ENCODE measurements at places on chromosomes 5 and 9.

- no peak for DNase-seq
Observed at GRCh38 chr9:125529589-125530515, 177.2 kb downstream of the MAPKAP1 start.

- no peak for DNase-seq
Observed at GRCh38 chr9:131024978-131025868, 16.2 kb downstream of the LAMC3 start.

- peak; percentile 91 for DNase-seq
Observed at GRCh38 chr9:20558566-20559016, 63.7 kb downstream of the MLLT3 start.

DNA sequence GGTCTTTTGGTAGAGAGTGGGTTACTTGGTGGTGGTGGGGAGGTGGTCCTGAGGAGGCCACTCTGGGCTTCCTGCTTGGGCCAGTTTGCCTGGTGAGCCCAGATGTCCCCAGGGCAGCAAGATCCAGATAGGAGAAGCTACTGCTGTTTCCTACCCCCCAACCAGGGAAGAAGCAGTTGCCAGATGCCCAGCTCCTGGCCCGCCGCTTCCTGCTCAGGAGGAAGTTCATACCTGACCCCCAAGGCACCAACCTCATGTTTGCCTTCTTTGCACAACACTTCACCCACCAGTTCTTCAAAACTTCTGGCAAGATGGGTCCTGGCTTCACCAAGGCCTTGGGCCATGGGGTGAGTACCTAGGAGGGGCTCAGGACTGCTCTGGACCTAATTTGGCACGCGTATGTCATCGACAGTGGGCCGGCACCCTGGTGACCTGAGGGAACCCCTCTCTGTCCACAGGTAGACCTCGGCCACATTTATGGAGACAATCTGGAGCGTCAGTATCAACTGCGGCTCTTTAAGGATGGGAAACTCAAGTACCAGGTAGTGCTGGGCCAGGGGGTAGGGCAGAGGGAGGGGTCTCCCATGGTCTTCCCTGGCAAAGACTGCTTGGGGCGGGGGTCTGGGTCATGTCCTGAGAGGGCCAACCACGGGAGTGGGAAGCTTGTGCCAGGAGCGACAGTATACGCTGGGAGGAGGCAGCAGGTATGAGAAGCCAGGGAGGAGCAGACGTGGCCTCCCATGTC lies 10.6 kb downstream of the PTGS1 start:
- DNase-seq, result no peak

DNA sequence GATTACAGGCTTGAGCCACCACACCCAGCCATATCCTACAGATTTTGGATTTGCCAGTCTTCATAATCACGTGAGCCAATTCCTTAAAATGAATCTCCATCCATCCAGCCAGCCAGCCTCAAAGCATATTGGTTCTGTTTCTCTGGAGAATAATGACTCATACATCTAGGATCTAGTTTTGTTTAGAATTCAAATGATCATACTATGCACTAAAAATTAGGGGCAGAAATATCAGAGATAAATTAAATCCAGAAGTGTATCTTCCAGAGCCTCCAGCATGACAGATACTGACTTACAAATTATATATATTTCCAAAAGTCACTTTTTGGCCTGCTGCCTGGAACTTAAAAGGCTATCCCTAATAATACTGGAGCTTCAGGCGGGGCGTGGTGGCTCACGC lies 119.1 kb upstream of the NR5A1 start:
- DNase-seq, result no peak

DNA sequence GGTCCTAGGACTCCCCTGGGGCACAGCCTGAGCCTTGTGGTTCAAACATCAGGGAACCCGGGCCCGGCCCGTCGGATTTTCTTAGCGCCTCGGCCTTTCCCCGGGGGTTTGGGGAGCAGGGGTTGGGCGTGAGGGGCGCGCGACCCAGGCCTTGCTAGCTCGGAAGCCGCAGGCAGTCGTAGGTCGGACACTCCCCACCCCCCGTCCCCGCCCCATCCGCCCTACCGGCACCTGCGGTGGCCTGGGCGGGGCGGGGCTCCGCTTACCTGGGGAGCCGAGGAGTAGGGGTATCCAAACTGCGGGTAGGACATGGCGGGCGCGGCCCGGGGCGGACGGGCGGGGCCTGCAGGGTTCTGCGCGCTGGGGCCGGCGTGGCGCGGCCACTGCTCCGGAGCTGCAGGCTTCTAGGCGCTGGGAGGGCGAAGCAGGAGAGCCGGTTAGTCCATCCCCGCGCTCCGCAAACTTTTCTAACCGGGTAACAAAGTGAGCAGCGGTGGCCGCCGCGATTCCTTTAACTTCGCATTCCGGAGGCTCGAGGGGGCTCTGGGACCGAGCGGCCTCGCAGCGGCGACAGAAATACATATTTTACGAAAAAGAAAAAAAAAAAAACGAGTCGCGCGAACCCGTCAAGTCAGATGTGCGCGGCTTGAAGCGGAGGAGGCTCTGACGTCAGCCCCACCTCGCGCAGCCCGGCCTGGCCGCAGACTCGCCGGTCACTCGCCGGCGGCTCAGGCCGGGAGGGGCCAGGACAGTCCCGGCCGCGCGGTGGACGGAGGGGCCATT lies at the start of gene IRX4:
Gene IRX4 (minus strand): TSS at position 589 of the 783 bp plus-strand sequence. CDS start 278 bp downstream, at position 311.
- no peak for DNase-seq

DNA sequence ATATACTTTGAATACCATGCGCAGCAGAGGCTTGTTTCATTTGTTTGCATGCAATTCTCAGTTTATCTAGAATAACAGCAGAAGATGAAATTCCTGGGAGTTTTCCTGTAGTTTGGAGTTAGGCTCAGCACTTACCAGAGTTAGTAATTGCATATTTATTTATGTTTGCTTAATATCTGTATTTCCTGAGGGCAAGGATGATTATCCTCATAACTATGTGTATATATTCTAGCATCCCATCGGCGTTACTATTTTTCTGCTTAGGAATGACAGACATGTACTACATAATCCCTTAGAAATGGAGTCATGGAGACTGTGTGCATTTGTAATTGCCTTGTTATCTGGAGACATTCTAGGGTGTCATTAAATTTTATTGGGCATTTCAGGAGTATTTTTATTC lies 1184.8 kb downstream of the DTWD2 start:
- no peak for DNase-seq

GRCh38 chr5:146342882-146343865 lies 4.5 kb downstream of the POU4F3 start:
- DNase-seq, result no peak

DNA sequence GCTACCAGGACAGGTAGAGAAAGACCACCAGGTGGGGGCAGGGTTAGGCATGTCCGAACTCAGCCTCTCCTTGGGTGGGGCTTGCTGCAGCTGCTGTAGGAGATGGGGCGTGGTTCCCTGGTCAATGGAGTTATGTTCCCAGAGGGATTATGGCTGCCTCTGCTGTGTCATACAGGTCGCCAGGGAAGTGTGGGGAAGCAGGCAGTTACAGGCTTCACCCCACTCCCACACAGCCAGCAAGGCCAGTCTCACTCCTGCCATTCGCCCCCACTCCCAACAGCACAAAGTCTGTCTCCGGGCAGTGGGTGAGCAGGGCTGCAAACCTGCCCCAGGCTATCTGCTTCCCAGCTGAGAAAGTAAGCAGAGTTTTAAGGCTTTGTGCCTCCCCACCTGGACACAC lies 20.0 kb upstream of the CEP72 start:
- no peak for DNase-seq

DNA sequence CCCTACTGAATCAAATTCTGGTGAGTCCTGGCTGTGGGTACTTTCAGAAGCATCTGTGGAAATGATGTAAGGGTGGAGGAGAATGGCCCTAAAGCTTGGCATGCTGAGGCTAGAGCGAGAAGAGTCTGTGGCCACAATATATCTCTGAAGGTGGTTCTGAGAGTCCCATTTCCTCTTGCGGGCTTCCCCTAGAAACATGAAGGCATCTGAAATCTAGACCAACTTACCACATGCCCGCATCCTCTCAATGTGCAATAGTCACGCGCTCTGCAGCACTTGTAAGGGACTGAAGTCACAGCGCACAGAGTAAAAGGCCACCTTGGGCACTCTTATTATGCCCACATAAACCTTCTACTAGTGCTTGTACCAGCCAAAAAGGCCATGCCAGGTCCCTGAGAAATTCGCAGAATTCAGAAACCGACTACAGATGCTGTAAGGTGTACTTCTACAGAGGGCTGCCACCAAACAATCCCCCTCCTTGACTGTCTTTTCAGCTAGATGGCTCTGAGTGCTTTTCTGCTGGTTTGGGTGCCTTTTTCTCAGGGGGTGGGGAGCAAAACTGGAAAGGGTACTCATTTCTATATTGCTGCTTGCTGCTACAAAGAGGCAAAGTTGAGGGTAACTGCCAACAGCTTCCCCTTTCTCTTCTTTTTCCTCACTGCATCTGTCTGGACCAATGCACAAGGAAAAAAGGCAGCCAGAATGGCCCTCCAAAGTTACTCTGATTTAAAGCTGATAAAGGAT lies 107.3 kb downstream of the ZDHHC21 start:
- no peak for DNase-seq

DNA sequence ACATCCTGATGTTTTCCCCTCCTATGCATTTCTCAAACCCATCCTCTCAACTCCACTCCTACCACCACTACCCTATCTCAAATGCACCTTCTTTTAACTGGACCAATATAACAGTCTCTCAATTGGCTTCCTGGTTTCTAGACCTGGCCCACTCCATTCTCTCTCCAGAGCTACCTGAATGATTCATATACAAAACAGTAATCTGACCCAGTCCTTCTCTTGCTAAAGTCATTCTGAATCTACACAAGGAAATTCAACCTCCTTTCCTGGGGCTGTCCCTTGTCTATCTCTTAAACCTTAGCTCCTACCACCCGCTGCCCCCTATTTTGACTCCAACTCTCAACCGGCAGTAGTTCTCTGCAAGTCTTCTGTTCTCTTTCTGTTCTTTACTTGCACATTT lies 97.2 kb downstream of the PCSK1 start:
- DNase-seq, result peak; percentile 17

DNA sequence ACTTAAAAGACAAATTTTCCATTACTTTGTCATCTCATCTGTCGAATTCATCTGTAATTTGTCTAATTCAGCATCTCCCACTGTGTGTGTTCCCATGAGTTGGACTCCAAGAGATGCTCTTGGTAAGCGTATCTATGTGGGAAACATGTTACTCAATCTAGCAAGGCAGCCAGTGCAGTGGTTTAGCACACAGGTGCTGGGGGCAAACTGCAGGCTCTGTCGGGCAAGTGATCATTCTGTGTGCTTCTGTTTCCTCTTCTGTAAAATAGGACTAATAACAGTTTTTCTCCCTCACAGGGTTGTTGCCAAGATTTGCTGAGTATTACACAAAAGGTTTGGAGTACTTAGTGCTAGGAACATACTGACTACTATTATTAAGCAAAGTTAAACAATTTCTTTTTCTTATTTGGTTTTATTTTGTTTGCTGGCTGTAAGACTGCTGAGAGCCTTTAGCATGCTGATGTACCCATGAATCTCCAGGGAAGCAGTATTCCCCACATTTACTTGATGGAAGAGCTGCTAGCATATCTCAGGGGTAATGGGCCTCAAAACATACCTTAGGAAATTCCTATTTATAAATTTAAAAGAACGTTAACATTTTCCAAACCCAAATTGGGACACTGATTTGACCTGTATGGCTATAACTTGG lies 709 bp upstream of the GAPT start:
- DNase-seq, result no peak

GRCh38 chr9:98236901-98237487 lies 18.5 kb downstream of the TBC1D2 start:
- no peak for DNase-seq

DNA sequence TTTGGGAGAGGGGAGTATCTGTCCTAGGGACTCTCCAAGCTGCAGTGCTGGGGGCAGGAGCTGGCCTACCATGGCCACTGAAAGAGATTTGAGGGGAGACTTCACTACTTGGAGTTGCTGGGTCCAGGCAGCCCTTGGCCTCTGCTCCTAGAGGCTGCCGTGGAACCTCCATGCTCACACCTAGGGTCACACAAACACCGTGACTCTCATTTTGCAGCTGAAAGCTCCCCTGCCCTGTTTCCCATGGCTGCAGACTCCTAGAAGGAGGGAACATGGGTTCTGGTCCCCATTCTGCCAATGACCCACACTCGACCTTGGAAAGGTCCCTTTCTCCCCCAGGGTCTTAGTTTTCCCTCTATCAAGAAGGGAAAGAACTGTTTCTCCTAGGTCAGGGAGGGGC lies 147.1 kb upstream of the PPP1R26 start:
- no peak for DNase-seq

DNA sequence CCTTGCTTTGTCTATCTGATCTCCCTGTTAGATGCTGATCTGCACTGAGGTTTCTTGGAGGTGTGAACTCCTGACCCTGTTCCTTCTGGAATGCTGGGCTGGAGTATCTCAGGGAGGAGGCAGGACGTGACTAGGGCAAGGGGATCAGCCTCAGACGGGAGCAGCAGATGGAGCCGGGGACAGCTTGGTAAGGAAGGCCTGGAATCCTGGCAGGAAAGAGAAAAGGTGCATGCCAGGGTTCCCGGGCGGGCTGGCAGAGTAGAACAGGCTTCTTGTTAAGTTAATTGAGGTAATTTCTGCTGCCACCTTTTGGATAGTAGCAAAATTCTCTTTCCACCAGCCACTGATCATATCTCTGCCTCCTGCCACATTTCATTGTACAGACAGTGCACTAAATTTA lies 180.9 kb downstream of the ZNF462 start:
- no peak for DNase-seq

- no peak for DNase-seq
Observed at GRCh38 chr5:116440457-116441001, 134.1 kb downstream of the SEMA6A start.

DNA sequence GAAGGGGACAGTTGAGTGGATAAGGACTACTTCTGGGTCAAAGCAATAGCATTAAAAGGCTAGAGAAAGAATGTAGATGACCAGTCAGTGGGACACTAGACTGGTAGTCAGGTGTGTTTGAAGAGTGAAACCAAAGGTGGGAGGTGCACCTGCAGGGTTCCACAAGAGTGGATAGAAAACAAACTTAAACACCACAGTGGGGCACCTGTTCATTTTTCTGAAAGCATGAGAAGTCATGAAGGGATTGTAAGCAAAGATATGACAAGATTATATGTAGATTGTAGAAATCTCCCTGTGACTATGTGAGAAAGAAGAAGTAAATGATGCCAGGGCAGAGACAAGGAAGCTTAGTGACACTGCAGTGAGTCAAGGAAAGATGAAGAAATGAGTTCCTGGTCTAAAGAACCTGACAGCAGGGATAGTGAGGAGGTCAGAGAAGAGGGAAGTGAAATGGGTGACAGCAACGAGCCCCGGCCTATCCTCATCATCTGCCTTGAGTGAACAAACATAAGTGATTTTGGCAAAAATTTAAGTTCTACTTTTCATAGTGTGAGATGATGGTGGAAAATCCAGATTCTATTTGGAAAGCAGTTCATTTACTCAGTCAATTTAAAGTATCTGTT lies 296.9 kb downstream of the TLE4 start:
- DNase-seq, result no peak

GRCh38 chr9:106587042-106587441 lies 275.9 kb upstream of the ZNF462 start:
- DNase-seq, result peak; percentile 65

GRCh38 chr9:15282567-15283285 lies 24.3 kb downstream of the TTC39B start:
- DNase-seq, result no peak

DNA sequence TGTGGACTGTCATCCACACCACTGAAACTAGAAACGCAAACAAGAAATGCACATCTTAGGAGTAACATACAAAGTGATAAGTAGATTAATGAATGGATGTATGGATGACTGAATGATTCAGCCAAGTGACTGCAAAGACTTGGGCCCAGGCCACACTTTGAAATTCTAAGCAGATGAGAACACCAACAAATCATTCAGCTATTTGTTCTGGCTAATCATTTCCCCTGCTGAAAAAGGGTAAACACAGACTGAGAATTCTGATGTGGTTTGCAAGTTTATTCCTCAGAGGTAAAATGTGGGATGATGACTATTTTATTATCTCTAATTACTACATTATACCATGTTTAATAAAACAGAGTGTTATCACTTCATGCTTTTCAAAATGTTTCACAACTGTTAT lies 163.2 kb upstream of the ADAMTS16 start:
- peak; percentile 65 for DNase-seq

Measured in RCC 7860 (cell line).